Stomach (tissue), 19 donors: ENCODE measurements at places on chromosomes 12 and 14. TPM values are rescaled to one million over a fixed set of nuclear protein-coding genes. Genes with fewer than 3 reads are reported as not detected.
A peak's percentile ranks its signal among the peaks of the same experiment; 100 is the strongest.

Gene PRPH
- polyA plus RNA-seq = 9.0 TPM

- no peak overlapping the region for H3K27ac ChIP-seq
- DNase-seq = no peak
- no peaks in the 10 kb centered on the region for H3K36me3 ChIP-seq
- peaks cover 14% of the 10 kb centered on the region for H3K4me1 ChIP-seq
Observed at GRCh38 chr14:62696331-62696924, 348.8 kb downstream of the KCNH5 start.

DNA sequence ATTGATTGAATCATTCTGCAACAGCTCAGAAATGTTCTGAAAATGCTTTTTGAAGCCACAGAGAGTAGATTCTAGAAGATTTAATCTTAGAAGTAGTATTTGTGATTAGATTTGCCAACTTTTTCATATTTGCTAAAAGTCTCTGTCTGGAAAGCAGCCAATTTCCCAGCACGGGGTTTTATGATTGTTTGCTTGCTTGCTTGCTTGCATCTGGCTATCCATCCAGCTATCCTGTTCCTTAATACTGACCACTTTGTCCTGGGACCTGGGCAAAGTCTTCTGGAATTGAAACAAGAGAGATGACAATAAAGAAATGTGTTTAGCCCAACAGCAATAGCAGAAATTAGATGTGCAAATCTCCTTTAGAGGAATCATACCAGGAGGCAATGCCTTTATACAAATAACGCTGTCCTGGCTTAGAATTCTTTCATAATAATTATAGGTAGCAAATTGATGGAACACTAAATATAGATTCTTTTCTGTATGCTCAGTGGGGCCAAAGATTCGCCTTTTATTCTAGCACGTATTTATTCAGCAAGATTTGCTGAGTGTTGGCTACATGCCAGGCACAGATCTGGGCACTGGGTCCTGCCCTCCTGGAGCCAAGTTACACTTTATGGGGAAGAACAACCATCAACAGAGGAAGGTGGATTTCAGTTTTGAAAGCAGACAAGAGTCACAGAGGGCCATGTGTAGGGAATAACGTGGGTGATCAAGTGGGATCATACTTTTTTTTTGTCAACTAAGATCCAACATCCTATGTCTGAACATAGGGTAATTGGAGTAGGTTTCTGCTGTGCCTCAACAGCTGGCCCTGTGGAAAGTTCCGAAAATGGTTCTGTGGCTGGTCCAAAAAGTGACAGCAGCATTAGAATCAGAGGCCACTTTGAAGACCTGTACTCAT, 25.3 kb downstream of the MYBPC1 start:
- no peaks in the 10 kb centered on the region for H3K36me3 ChIP-seq
- H3K4me3 ChIP-seq = no peak overlapping the region
- no peaks in the 10 kb centered on the region for H3K27me3 ChIP-seq
- peaks cover 25% of the 10 kb centered on the region for H3K4me1 ChIP-seq
- DNase-seq = peak; percentile 46

DNA sequence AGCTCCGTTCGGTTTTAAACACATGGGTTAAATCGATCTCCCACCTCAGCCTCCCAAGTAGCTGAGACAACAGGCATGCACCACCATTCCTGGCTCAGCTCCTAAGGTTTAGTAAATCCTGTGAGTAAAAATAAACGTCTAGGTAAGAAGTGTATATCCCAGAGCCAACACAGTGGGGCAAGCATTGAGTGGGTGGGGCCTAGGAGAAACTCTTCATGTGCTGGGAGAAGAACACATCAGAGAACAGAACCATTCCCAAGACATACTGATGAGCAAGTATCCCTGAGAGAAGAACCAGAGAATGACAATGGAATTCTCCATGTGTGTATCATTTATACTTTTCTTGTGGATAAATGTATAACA, 86.3 kb downstream of the SEC23A start:
- no peak overlapping the region for H3K27ac ChIP-seq
- no peaks in the 10 kb centered on the region for H3K36me3 ChIP-seq
- H3K4me1 ChIP-seq = peaks cover 8% of the 10 kb centered on the region
- no peaks in the 10 kb centered on the region for H3K27me3 ChIP-seq

GRCh38 chr14:92962831-92963095, 39.8 kb downstream of the CHGA start:
- H3K4me3 ChIP-seq = no peak overlapping the region
- no peak for DNase-seq
- peaks cover 18% of the 10 kb centered on the region for H3K4me1 ChIP-seq
- H3K36me3 ChIP-seq = peaks cover 6% of the 10 kb centered on the region
- no peak overlapping the region for H3K27ac ChIP-seq
- no peaks in the 10 kb centered on the region for H3K27me3 ChIP-seq

GRCh38 chr12:114920771-114921554, 237.0 kb upstream of the TBX3 start:
- H3K36me3 ChIP-seq = no peaks in the 10 kb centered on the region
- no peak for DNase-seq
- H3K27ac ChIP-seq = no peak overlapping the region
- no peaks in the 10 kb centered on the region for H3K4me1 ChIP-seq
